ENCODE measurements at places on chromosomes 4 and X. TPM values are rescaled to one million over a fixed set of nuclear protein-coding genes. Genes with fewer than 3 reads are reported as not detected.

GRCh38 chr4:74006009-74006476 lies 7.6 kb upstream of the CXCL5 start:
- DNase-seq, result no peak

- no peak for DNase-seq
These were observed 681.5 kb downstream of the ARAP2 start for GRCh38 chr4:35562861-35563260.

DNA sequence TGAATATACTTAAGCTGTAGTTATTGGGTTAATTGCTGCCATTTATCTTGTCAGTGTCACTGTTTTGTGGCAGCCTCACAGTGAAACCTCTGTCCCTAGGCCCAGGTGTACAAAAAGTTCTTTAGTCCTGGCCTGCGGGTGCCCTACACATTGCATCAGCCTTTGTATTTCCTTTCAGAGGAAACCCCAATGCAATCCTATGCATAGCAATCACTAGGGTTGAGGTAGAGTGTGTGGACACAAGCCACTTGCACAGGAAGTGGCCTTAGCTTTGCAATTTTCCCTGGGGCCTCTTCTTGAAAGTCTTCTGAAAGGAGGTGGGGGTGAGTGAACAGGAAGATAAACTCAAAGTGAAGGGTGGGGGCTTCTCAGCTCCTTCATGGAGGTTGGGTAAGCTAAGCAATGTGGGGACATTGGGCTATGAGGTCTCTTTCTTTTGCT lies 27.8 kb downstream of the VSIG4 start:
- DNase-seq, result no peak

GRCh38 chrX:71227370-71228062 lies 4.5 kb downstream of the GJB1 start:
- no peak for DNase-seq

DNA sequence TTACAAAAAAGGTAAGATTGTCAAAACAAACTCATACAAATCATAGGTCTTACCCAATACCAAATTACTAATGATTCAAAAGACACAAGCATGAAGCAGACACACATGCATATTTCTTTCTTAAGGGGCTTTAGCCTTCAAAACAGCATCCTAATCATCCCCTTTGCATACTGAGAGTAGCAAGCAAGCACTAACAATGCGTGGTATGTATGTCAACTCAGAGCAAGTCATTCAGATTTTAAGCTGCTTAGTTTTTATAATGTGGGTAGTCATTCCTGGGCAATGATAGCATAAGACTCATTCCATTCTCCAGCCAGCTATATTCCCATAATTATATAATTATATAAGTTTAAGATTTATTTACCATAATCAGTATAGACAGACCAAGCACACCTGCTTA lies 219.6 kb downstream of the DKK2 start:
- no peak for DNase-seq

GRCh38 chrX:129360175-129360574 lies 163.1 kb downstream of the SMARCA1 start:
- DNase-seq, result no peak

Gene TBC1D19
- total RNA-seq, result 20.9 TPM
